ENCODE measurements at places on chromosomes 12 and 14.
A peak's percentile ranks its signal among the peaks of the same experiment; 100 is the strongest.

- H3K27ac ChIP-seq: no peak overlapping the region
- H3K4me3 ChIP-seq: no peak overlapping the region
- H3K36me3 ChIP-seq: peaks cover 3% of the 10 kb centered on the region
- H3K27me3 ChIP-seq: no peaks in the 10 kb centered on the region
Observed at GRCh38 chr14:50353126-50353525, 41.0 kb downstream of the DMAC2L start.

GRCh38 chr14:66403183-66403582 lies 83.0 kb upstream of the CCDC196 start:
- no peaks in the 10 kb centered on the region for H3K36me3 ChIP-seq
- no peaks in the 10 kb centered on the region for H3K27me3 ChIP-seq
- H3K4me3 ChIP-seq: no peak overlapping the region
- peaks cover 3% of the 10 kb centered on the region for H3K4me1 ChIP-seq

DNA sequence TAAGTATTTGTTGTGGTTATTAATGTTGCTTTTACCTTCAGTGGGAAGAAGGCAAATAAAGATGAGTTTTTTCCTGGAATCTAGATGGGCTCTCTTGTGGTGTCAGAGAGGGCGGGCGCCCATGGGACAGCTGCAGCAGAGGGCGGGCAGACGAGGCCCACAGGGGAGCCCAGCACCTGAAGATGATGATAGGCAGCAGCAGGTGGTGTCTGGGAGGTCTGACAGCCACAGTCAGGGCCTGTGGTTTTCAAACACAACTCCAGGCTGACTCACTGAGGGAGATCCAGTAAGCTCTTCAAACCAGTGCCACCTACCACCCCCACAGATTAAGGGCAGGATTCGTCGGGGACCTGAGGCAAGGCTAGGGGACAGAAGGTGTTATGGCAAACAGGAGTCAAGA lies 42.8 kb downstream of the NKX2-1 start:
- DNase-seq: no peak
- no peaks in the 10 kb centered on the region for H3K4me1 ChIP-seq
- no peaks in the 10 kb centered on the region for H3K36me3 ChIP-seq

GRCh38 chr12:112091563-112091962 lies 17.0 kb downstream of the NAA25 start:
- H3K27me3 ChIP-seq: no peaks in the 10 kb centered on the region
- H3K36me3 ChIP-seq: peaks cover 34% of the 10 kb centered on the region
- peaks cover 8% of the 10 kb centered on the region for H3K4me1 ChIP-seq
- no peak for DNase-seq
- H3K27ac ChIP-seq: peak overlapping the region; percentile 12

DNA sequence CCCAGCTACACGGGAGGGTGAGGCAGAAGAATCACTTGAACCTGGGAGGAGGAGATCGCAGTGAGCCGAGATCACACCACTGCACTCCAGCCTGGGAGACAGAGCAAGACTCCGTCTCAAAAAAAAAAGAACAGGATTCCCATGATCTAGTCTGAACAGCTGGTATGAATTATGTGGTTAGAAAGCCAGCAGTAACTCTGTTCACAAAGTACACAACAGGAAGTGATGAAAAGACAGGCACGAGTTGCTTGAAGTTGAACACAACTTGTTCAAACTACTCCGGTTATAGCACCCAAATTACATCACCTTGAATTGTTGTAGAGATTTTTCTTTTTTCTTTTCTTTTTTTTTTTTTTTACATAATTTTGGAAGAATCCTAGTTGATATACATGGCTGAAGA lies 238.8 kb upstream of the RGS6 start:
- no peak for DNase-seq
- H3K27ac ChIP-seq: no peak overlapping the region
- no peak overlapping the region for H3K4me3 ChIP-seq
- H3K36me3 ChIP-seq: peaks cover 2% of the 10 kb centered on the region

GRCh38 chr12:6367969-6368892 lies 7.1 kb downstream of the SCNN1A start:
- H3K4me1 ChIP-seq: peaks cover 54% of the 10 kb centered on the region
- no peak overlapping the region for H3K4me3 ChIP-seq
- no peaks in the 10 kb centered on the region for H3K36me3 ChIP-seq
- H3K27me3 ChIP-seq: no peaks in the 10 kb centered on the region

GRCh38 chr14:70416338-70416724 lies 559 bp downstream of the SYNJ2BP start:
- peak overlapping the region; percentile 74 for H3K27ac ChIP-seq
- H3K4me3 ChIP-seq: peak overlapping the region; percentile 87
- no peaks in the 10 kb centered on the region for H3K27me3 ChIP-seq

- H3K4me1 ChIP-seq: no peaks in the 10 kb centered on the region
- H3K27ac ChIP-seq: no peak within 1 kb of the TSS
- no peak for DNase-seq
- H3K4me3 ChIP-seq: no peak within 1 kb of the TSS
Observed at GRCh38 chr14:94322648-94323570, at the start of gene SERPINA6. Gene SERPINA6, minus strand, starts transcription at chr14:94323336. Its CDS starts 8,688 bp downstream, at chr14:94314648.

DNA sequence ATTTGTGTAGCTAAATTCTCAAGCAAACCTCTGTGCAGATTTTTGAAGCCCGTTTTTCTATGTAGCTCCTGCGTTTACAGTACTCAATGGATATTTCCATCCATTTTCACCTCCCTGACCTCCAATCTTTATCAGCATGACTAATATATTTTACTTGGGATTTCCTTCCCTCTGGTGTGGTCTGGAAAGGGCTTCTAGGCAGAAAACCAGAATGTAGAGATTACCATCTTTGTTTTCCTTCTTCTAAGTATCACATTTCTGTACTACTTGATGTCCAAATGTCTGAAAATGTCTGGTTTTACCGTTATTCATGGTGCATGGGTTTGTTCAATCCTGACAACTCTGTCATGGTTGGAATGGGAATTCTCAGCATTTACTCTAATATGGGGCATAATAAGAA lies 907.6 kb upstream of the FLRT2 start:
- no peaks in the 10 kb centered on the region for H3K27me3 ChIP-seq
- H3K4me1 ChIP-seq: no peaks in the 10 kb centered on the region
- no peak for DNase-seq

DNA sequence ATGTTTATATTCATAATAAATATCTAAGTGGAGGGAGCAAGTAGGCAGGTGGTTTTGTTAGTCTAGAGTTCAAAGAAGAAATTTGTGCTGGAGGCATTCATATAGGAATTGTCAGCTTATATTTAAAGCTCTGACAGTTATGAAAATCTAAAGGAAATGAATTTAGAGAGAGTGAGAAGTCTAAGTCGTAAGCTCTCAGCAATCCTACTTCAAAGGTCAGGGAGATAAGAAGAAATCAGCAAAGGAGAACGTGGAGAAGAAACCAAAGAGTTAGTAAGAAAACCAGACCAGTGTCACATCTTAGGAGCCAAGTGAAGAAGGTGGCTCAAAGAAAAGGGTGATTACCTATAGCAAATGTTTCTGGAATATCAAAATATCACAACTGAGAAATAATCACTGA lies 241.8 kb downstream of the FSCB start:
- no peak overlapping the region for H3K27ac ChIP-seq
- DNase-seq: no peak
- no peaks in the 10 kb centered on the region for H3K36me3 ChIP-seq
- no peaks in the 10 kb centered on the region for H3K27me3 ChIP-seq
- no peaks in the 10 kb centered on the region for H3K4me1 ChIP-seq

GRCh38 chr12:103779410-103780092 lies 61.5 kb downstream of the NT5DC3 start:
- no peaks in the 10 kb centered on the region for H3K4me1 ChIP-seq
- peaks cover 7% of the 10 kb centered on the region for H3K36me3 ChIP-seq
- no peak for DNase-seq
- H3K27ac ChIP-seq: no peak overlapping the region
